ENCODE measurements at places on chromosomes 4 and X.

- no peak for DNase-seq
These were observed 457.6 kb downstream of the KCTD8 start for GRCh38 chr4:43990963-43991362.

DNA sequence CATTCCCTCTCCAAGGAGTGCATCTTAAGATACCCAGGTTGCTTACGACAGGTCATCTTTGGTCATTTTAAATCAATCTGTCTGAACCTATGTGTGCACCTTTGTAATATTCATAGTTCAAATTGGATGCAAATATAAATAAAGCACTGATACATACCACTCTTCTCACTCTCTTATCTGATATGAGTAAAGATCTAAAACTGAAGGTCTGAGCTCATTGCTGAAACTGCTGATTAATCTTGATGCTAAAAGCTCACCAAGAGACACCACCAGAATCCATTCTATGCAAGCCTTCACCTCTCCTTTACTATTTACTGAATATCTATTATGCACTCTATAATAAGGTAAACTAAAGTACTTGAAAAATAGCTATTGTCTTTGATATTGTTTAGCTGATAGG is 16.6 kb downstream of the HSD17B13 start:
- DNase-seq, result no peak

- no peak for DNase-seq
These were observed 163.0 kb upstream of the TET2 start for GRCh38 chr4:104983615-104984179.

GRCh38 chr4:153651116-153651515 is 33.0 kb upstream of the TLR2 start:
- no peak for DNase-seq

DNA sequence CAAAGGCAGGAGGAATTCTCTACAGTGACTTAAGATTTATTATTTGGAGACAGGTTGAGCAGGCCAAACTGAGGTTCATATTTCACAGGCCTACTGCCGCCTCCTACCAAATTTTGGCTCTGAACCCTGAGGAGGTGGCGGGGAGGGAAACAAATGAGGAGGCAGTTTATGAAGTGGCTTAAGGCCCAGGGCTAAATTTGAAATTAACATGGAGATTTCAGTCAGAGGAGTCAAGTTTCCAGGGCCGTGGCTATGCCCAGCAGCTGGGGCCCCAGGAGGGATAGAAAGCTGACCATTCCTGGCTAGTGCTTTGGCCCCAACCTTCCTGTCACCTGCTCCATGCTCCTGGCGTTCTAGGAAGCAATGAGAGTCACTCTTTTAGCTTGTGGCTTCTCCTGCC is 73.4 kb upstream of the ARHGAP36 start:
- DNase-seq, result no peak

- DNase-seq, result no peak
These were observed 4.5 kb upstream of the TMEM255A start for GRCh38 chrX:120315776-120316175.

GRCh38 chr4:8030121-8030781 is 90.6 kb upstream of the AFAP1 start:
- no peak for DNase-seq

DNA sequence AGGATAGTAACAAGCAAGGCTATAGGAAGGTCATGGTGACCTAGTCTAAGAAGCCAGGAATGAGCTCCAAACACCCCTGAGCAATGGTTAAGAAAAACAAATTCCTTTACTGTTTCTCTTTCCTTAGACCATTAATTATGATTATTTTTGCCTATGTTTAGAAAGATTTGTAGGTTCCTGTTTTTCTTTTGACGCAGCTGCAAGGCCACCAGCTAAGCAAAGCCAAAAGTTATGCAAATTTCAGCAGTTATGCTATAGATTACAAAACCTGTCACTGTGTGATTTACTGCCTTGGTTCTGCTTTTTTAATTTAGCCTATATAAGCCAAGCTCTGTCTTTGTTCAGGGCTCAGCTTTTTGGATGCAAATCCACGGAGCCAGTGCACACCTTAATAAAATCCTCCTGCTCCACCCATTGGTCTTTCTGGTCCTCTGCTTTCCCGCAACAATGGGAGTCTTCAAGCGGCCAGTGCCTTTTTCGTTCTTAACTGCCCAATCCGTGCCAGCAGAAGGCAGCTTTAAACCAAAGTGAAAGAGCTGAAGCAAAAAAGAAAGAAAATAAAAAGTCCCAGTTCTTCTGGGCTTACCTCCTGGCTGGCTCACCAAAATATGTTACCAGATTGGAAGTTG is 1.4 kb upstream of the CEP135 start:
- no peak for DNase-seq

DNA sequence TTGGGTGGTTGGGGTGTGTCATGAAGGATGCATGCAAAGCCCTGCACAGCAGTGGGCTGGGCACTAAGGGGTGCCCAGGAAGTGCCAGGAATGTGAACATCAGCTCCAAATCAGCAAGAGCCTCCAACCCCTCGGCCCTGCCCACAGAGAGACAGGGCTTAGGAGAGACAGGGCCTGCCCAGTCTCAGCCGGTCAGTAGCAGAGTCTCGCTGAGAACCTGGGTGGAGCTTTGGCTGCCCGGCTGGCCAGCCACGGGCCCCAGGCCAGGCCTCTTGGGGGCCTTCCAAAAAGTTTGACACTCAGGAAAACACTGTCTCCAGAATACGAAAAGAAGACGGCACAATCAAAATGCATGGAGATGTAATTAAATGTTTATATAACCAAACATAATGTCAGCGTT is 4.3 kb upstream of the MXD4 start:
- no peak for DNase-seq

- no peak for DNase-seq
These were observed 1183.9 kb downstream of the RPA4 start for GRCh38 chrX:98067611-98068010.

DNA sequence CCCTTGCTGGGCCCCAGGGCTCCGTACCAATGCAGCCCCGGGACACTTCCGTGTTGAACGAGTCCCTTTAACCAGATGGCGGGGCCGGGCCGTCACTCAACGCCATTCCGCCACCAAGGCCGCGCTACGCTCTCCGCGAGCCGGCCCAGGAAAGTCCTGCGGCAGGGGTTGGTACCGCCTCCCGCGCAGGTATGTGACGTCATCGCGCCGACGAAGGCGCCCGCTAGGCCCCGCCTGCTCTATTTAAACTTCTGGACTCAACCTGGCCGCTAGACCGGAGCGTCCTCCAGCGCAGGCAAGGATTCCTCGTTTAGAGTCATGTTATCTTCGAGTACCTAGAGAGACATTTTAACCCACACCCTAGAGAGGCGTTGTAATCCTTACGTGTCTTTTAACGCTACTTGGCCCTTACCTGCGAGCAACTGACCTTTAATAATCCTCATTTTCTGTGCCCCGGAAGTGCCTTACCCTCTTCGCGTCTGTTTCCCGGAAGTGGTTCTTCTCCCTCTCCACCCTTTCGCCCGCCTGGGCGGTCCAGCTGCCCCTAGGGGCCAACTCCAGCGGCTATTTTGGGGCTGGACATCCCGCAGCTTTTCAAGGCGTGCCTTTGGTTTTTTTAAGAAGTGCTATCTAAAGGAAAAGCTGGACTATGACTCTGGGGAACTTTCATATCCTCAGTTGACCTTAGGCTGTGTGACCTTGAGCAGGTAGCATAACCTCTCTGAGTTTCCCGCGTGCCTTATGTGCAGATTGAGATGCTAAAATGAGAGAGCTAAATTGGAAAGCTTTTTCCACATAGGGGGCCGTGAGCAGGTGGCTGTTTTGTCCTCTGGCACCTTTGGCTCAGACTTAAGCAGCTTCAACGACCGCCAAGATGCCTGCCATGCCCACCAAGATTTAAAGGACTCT is at the start of gene PNPLA4:
PNPLA4 (minus strand) TSS at position 155 of the 909 bp plus-strand sequence. CDS start 1,294 bp downstream, outside the sequence.
- DNase-seq, result no peak

- no peak for DNase-seq
These were observed 24.5 kb upstream of the TSR2 start for GRCh38 chrX:54415534-54416350.

- DNase-seq, result peak; percentile 10
These were observed 979 bp downstream of the EFNB1 start for GRCh38 chrX:68829582-68830418.

GRCh38 chrX:18252644-18253359 is 32.1 kb upstream of the BEND2 start:
- no peak for DNase-seq

GRCh38 chr4:1501754-1502500 is 95.7 kb upstream of the NKX1-1 start:
- DNase-seq, result no peak

DNA sequence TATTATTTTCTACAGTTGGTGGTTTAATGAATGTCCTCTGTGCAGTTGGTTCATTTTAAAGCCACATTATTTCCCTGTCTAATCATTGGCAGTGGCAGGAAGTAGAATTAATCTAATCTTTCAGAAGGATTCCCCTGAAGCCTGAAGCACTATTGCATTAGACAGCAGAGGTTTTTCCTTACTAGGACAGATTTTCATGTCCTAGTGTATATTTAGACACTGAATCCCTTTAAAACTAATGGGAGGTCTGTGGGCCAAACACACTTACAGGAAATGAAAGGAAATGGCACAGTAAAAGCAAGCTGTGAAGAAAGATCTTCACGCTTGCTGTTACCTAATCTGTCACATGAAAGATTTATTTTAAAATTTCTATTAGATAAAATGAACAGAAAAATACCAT is 165.2 kb downstream of the SLC39A8 start:
- no peak for DNase-seq

DNA sequence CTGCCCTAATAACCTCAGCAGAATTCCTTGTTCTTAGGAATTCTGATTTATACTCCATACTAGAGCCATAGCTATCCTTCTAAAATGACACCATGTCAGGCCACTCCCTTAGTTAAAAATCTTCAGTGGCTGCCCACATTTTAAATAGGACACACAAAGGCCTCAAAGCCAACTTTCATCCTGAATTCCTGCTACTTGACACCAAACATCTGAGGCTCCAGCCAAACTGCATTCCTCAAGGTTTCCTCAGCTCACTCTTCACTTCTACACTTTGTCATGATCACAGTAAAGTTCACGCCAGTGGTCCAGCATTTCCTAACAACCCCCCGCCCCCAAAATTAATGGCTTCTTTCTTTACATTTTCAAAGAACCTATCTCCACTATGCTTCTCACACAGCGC is 124.3 kb downstream of the ADGRA3 start:
- no peak for DNase-seq

GRCh38 chr4:152935143-152935542 is 980 bp upstream of the FHDC1 start:
- DNase-seq, result no peak

GRCh38 chr4:182876427-182876826 is 40.8 kb downstream of the DCTD start:
- DNase-seq, result no peak

GRCh38 chrX:9003041-9003440 is 30.9 kb downstream of the FAM9B start:
- DNase-seq, result no peak

DNA sequence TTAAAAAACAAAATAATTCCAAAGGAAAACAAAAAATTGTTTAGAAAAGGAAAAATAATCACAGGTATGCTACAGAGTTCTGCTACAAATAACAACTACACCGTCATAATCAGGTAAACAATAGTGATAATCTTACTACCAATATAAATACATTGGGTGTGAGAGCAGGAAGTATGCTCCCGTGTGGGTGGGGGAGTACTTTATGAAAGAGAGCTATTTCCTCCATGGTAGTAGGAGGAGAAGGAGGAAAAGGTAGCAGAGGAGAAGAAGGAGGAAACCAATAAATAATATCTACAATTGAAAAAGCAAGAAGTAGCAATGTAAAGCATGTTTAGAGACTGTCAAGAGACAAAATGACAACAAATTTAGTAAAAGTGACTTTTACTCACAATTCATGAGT is 35.1 kb downstream of the TEC start:
- no peak for DNase-seq

- DNase-seq, result no peak
These were observed 432.8 kb upstream of the LCORL start for GRCh38 chr4:18454349-18454748.

GRCh38 chrX:129599996-129600395 is 54.8 kb downstream of the APLN start:
- no peak for DNase-seq

DNA sequence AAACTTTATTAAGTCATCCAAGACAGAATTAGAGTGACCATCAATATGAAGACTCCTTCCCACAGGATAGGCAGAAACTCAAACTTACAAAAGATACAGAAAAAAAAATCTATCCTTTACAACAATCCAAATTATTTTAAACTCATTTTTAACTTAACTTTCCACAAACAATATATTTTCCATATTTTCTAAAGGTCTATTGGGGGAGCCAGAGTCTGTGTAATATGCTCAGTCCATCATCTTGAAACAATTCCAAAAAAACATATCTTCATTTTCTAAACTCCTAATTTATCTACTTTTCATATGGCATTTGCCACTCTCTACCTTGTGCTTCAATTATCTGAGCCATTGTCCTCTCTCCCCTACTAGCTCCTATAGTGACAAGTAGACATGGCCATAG is 378.1 kb downstream of the PDGFC start:
- no peak for DNase-seq
